ENCODE measurements at places on chromosomes 2 and 18.

DNA sequence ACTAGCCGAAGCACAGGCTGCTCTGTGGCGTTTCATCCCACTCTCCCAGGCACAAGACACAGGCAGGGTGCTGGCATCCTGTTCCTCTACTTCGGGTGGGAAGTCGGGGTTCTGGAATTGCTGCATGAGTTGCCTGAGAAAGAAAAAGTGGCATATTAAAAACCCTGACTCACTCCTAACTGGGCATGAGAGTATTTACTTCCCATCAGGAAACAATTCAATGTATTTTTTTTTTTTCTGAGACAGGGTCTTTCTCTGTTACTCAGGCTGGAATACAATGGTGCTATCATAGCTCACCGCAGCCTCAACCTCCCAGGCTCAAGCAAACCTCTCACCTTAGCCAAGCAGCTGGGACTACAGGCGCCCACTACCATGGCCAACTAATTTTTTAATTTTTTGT, 7.4 kb downstream of the ODC1 start:
- peak; percentile 40 for DNase-seq

- DNase-seq, result no peak
These were observed 74.4 kb downstream of the MEIS1 start for GRCh38 chr2:66509326-66509811.

- DNase-seq, result no peak
These were observed 76.4 kb downstream of the TSN start for GRCh38 chr2:121831841-121832240.

- no peak for DNase-seq
These were observed 29.4 kb downstream of the DPP4 start for GRCh38 chr2:162044586-162044985.

GRCh38 chr2:128501006-128501690, 182.5 kb upstream of the HS6ST1 start:
- DNase-seq, result no peak

DNA sequence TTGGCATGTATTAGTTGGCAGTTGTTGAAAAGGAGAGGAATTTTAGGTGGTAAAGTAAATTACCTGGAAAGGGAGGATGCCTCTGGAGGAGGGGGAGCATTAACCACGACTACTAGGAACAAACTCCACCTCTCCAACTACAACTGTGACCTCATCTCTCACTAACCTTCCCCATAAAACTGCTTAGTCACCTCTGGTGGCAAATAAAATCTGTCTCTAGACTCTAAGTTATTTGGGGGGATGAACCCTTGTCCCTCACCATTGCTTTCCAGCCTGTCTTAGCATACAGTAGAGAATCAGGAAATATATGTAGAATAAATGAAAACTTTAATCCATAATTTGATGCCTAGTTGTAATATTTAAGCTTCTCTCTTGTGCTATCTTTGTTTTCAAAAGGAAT, 27.6 kb upstream of the MYO1B start:
- DNase-seq, result no peak
